IPS DF 19.7 (cell line): ENCODE measurements at places on chromosomes 3 and 15.

- DNase-seq = no peak
Measured at GRCh38 chr3:60013241-60013640, 963.4 kb upstream of the CFAP20DC start.

GRCh38 chr15:70528270-70528706 lies 235.1 kb downstream of the UACA start:
- no peak for DNase-seq

DNA sequence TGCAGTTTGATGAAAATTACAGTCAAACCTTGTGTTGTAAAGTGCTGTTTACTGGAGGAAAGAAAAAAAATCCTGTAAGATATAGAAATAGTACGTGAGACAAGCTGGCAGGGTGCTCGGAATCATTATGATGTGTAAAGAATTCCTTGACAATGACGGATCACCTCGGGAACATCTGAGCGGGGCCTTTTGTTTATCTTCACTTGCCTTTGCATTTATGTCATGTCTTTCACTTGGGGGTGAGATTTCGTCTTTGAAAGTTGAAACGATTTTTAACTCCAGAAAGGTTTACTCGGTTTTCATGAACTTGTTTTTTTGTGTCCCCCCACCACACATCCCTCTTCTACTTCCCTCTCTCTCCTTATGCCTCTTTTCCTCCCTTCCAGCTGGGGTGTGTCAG lies 128.3 kb upstream of the VEPH1 start:
- no peak for DNase-seq

DNA sequence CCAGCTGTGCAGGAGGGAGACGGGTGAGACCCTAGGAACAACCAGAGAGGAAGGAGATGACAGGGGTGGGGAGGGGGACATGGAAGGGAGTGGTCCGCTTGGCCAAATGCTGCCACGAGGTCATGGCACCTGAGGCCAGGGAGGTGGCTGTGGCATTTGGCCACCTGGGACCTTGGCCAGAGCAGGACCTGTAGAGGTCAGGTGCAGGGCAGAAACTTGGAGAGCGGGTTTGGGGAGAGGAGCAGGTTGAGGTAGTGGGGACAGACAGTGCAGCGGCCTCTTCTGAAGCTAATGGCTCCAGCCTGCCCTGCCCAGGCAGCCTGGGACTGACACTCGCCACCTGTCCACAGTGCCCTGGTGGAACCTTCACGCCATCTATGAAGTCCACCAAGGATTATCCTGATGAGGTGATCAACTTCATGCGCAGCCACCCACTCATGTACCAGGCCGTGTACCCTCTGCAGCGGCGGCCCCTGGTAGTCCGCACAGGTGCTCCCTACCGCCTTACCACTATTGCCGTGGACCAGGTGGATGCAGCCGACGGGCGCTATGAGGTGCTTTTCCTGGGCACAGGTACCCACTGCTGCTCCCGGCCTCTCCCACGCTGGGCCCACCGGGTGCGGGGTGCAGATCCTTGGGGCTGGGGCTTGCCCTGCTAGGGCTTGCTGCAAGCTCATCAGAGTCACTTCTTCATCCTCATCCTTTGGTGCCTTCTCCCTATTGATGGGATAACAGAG lies 7.0 kb upstream of the GNAT1 start:
- no peak for DNase-seq

GRCh38 chr15:66573348-66573718 lies 7.5 kb upstream of the LCTL start:
- DNase-seq = no peak

- DNase-seq = no peak
Measured at GRCh38 chr15:70192490-70192889, 94.8 kb upstream of the TLE3 start.
